GM12864 (cell line): ENCODE measurements at places on chromosomes 3 and 15.

- peak; percentile 50 for DNase-seq
These were observed 17.2 kb downstream of the TNFAIP8L3 start for GRCh38 chr15:51077221-51078153.

GRCh38 chr15:48334260-48334659 is 3.0 kb downstream of the DUT start:
- DNase-seq, result no peak

DNA sequence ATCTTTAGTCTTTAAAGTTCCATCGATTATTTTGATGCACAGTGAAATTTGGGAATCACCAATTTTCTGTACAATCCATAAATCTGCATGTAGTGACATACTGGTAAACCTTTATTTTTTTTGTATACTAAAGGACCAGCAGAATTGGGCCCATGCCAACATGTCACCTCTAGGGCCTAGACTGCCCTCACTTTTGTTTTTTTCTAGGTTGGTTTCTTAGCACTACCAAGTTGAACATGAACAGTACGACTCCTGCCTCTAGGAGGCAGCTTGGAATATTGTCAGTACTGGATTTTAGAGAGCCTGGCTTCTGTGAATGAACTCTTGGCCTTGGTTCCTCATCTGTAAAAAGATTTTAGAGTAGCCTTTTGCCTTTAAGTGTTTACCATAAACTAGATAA is 32.3 kb downstream of the NKIRAS1 start:
- DNase-seq, result no peak

- no peak for DNase-seq
These were observed 50.7 kb downstream of the PPM1L start for GRCh38 chr3:160806686-160807085.

DNA sequence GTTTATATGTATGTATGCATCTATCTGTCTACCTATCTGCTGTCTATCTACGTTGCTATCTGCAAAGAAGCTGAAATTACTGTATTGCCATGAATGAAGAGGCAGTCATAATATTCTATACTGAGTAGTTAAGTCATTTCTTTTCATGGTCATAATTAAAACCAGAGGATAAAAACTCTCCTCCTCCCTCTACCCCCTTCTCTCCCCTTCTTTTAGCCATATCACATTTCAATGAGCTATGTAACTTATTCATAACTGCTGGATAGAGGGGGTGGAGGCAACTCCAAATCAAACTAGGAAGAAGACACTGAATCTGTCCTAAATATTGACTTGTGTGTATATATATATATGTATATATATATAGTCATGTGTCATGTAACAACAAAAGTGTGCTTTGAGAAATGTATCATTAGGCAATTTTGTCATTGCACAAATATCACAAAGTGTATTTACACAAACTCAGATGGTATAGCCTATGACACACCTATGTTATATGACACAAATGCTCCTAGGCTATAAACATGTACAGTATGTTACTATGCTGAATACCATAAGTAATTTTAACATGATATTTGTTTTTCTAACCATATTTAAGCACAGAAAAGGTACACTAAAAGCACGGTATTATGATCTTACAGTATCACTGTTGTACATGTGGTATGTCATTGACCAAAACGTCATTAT is 229.7 kb upstream of the KCNMB2 start:
- no peak for DNase-seq
